Stimulated activated CD4-positive, alpha-beta T cell treated with anti-CD3 and anti-CD28 coated beads, Interleukin-1b, Interleukin-23, amount 100 ng/mL, for 1 hour (primary cell): ENCODE measurements at places on chromosomes 12 and 14.

GRCh38 chr12:24396224-24396623 lies 446.8 kb upstream of the SOX5 start:
- no peak for DNase-seq

DNA sequence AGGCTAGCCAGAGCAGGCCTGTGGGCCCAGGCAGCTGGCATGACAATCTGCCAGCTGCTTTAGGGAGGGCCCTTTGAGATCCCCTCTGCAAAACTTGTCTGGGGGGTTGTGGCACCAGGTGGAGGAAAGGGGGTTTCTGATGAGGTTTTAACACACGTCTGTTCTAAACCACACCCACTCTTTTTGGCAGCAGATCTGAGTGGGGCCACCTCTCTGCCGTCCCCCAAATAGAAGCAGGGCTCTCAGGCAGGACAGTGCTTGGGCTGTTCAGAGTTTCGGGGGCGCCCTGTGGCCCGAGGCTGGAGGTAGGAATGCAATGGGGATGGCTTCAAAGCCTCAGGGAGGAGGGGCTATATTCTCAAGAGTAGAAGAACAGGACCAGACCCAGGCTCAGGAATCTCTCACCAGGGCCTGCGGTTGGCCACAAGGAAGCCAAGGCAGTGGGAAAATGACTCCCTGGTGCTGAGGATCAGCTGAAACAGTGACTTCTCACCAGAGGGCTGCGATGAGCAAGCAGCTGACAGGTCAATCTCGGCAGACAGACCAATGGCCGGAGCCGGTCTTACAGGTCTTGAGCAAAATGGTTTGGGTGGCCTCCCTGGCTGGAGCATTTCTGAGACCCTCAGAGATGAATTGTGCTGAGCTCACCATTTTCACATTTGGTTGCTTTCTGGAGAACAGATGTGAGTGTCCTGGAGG lies 1.5 kb upstream of the KRT5 start:
- no peak for DNase-seq

- DNase-seq = no peak
Observed at GRCh38 chr14:90344331-90345238, 12.8 kb upstream of the NRDE2 start.

- no peak for DNase-seq
Observed at GRCh38 chr12:81956468-81956860, 197.3 kb upstream of the PPFIA2 start.

DNA sequence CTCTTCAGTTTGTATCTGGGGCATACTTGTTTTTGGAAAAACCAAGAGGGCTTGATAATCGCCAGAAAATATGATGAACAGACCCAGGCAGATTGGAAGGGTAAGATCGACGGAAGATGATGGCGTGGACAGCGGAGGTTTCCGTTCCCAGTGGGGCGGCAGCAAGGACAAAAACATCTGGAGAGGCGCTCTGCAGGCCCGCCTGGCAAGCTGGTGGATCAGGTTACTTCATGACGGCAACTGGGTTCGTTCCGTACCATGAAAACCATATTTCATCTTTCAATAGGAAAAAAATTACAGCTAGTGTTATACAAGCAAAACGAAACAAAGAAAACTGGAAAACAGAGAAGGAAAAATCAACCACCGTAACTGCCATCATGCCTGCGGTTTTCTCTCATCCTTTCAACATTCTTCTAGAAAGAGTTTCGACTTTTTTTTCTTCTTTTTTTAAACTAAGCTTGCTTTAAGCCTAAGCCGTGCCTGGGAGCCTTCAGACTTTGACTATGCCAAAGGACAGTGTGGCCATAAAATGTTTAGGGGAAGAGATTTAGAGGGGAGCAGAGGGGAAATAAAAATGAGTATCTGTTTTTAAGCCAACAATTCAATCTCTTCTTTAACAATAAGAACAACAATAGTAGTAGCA lies 210.5 kb downstream of the FOXN3 start:
- DNase-seq = no peak

DNA sequence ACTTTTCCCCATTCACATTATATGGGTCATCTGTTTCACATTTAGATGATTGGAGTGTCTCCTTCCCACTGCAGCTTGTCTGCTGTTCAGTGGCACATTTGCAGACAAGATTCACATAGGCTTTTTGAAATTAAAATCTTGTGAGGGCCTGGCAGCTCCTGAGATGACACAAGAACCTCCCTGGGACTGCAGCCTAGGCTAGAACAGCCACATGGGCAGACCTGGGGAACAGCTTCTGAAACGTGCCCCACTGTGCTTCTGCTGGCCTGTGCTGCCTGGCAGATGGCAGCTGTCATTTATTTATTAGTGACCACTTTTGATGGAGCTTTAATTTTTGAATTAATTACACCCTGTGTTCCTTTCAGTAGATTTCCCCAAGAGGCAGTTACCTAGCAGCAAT lies 137.4 kb downstream of the GRIP1 start:
- no peak for DNase-seq

DNA sequence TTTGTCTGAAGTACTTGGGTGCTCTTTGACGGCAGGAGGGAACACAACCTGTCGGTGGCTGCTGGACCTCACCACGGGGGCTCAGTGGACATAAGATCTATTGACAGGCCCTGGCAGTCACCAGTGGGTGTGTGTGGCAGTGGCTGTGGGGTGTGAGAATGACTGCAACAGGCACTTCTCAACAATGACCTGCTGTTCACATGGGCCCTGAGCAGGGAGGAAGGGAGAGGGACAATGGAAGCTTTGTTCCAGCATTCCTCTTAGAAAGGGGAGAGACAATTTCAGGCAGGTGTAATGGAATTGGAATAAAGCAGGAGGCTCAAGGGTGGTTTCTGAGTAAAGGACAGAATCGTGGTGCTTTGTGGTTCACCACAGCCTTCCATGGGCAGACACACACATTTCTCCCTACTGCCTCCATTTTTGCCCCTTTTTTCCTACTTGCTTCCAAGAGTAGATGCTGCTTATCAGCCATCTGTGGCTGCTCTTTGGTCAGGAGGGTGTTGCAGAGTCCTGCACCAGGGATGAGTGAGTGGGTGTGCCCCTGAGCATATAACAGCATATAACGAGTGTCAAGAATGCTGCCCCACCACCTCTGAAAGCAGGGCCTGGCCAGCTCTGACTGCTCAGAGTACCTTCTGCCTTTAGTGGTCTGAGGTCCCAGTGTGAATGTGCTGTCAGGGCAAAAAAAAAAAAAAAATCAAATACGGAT lies 267.7 kb downstream of the RASSF9 start:
- DNase-seq = no peak

DNA sequence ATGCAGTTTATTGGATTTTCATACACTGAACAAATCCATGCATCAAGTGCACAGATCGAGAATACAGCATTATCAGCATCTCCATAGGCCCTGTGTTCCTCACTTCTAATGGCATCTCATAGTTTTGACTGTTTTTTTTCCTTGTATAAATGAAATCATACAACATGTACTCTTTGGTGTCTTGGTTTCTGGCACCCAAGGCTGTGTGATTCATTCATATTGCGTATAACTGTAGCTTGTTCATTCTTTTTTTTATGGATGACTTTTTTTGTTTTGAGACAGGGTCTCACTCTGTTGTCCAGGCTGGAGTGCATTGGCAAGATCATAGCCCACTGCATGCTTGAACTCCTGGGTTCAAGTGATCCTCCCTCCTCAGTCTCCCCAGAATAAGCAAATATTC lies 14.3 kb downstream of the RASSF8 start:
- no peak for DNase-seq

DNA sequence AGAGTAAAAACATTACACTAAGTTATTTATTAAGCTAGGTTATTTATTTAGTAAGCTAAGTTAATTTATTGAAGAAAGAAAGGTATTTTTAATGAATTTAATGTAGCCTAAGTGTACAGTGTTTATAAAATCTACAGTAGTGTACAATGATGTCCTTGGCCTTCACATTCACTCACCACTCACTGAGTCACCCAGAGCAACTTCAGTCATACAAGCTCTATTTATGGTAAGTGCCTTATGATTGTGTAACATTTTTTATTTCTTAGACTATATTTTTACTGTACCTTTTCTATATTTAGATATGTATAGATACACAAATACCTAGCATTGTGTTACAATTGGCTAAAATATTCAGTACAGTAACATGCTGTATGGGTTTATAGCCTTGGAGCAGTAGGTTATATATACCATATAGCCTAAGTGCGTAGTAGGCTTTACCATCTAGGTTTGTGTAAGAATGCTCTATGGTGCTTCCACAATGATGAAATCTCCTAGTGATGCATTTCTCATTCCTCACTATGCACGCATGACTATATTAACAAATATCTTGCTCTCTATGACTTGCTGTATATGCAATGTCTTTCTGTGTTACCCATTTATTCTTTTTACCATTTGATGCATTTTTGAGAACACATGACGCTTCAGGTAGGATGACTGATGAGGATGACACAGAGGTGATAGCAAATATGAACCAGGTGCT lies 309.6 kb upstream of the ATXN7L3B start:
- DNase-seq = no peak

GRCh38 chr12:39764944-39765560 lies 145.4 kb upstream of the ABCD2 start:
- no peak for DNase-seq

DNA sequence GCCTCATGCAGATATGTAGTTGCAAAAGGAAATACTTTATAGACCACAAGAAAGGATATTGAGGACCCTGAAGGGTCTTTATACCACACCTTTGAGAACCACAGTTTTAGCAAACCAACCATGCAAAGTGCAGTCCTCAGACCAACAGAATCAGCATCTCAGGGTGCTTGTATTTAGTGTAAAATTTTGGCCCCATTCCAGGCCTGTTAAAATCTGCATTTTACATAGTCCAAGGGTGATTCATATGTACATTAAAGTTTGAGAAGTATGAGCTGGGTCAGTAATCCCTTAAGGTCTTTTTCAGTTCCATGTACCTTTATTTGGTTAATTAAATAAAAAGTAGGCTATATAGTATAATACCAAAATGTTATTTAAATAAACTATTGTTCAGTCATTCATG lies 91.2 kb downstream of the WNK1 start:
- no peak for DNase-seq

DNA sequence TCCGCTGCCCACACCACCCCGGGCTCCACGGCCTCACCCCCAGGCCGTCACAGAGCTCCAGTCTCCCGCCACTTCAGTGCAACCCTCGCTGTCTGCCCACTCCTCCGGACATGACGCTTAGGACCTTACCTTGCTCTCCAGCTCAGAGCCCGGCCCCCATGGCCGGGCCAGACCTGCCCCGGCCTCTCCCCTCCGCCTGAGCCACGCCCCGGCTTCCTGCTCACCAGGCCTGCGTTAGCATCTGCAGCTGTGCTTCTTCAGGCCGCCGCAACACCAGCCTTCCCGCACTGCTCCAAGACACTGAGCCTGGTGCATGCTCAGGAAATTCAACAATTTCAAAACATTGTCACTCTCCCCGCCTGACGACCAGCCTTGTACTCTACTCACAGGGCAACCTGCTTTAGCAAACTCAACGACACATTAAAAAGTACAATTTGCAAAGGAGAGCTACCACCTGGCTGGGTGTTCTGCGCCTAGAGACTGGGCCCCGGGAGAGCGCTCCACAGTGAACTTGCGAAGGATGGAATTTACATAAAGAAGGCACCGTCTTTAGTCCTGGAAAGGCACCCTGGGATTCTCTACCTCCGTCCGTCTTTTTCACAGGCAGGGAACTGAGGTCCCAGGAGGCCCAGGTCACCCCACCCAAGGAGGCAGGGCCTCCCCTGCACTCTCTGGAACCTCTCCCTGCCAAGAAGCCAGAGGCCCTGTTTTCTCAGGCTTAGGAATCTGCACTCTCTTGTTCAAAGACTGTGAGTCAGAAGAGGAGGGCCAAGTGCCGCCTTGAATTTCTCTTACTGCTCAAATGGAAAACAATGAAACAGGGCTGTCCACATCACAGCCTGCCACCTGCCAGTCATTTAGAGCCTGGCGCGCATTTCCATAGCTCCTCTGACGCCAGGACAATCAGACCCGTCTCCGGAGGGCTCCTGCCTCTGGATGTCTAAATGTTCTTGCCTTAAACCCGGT lies 51.3 kb downstream of the STX2 start:
- DNase-seq = no peak

DNA sequence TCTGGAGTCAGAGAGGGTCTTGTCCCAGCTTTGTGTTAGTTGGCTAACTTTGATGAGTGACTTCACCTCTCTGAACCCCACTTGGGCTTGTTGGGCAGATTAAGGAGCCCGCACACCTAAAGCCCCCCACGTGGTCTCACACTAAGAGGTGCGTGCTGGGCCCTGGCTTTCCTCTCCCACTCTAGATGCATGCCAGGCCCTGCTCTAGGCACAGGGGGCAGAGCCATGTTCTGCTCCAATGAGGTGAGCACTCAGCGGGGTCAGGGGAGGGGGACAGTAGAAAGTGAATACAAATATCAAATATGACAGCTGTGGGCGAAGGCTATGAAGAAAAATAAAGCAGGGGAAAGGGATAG lies 119.0 kb downstream of the GCH1 start:
- DNase-seq = no peak

GRCh38 chr14:76955575-76956315 lies 72.8 kb downstream of the IRF2BPL start:
- no peak for DNase-seq

- no peak for DNase-seq
Observed at GRCh38 chr14:63470962-63471793, 72.0 kb downstream of the PPP2R5E start.

- no peak for DNase-seq
Observed at GRCh38 chr12:124720004-124720680, 143.5 kb downstream of the SCARB1 start.

DNA sequence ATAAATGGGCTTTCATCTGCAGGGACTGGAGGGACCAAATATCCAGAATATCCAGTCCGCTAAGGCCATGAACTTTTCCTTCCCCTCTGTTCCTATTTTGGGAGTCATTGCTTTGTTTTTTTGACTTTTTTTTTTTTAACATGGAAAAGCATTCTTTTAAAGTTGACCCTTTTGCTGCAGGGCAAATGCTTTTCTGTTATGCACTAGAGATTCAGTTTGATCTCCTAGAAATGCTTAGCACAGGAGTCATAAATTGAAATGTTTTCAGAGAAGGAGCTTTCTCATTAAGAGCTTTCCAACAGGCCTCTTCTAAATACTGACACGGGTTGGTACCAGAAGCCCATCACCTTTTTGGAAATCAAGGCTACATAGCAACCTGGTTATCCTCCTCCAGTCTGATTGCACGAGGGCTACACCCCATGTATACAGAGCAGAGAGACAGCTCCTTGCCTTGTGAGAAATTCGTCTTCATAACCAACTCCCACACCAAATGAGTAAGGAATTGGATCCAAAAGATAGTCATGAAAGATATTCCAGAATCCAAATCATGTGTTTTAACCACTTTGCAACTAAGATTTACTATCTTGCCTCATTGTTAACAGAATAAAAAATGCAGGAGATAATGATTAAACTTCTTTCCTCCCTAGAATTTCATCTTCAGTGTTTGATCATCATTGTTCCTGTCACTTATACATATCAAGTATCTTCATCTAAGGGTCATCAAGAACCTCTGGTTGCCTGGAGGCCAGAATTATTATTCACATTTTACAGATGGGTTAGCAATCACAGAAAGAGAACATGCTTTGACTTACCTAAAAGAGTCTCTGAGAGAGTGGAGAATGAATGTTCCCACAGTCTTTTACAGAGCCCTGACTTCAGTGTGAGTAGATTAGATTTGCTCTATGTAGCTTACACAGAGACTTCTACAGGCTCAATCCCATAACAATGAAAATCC lies 389.4 kb downstream of the ZFP36L1 start:
- no peak for DNase-seq
